Activated naive CD8-positive, alpha-beta T cell treated with anti-CD3 and anti-CD28 coated beads, Interleukin-2, amount 10 ng/mL, durations not matched to agents 7 days and 5 days (primary cell): ENCODE measurements at places on chromosomes 11 and 22. TPM values are rescaled to one million over a fixed set of nuclear protein-coding genes. Genes with fewer than 3 reads are reported as not detected.

- H3K4me1 ChIP-seq, result peaks cover 6% of the 10 kb centered on the region
- no peak overlapping the region for H3K27ac ChIP-seq
- no peaks in the 10 kb centered on the region for H3K36me3 ChIP-seq
These were observed 203.5 kb upstream of the MTNR1B start for GRCh38 chr11:92765965-92766371.

GRCh38 chr11:86175626-86176025, 68.9 kb upstream of the EED start:
- H3K4me1 ChIP-seq, result peaks cover 12% of the 10 kb centered on the region
- H3K27me3 ChIP-seq, result no peaks in the 10 kb centered on the region
- H3K4me3 ChIP-seq, result no peak overlapping the region
- H3K36me3 ChIP-seq, result peaks cover 1% of the 10 kb centered on the region
- H3K27ac ChIP-seq, result no peak overlapping the region

DNA sequence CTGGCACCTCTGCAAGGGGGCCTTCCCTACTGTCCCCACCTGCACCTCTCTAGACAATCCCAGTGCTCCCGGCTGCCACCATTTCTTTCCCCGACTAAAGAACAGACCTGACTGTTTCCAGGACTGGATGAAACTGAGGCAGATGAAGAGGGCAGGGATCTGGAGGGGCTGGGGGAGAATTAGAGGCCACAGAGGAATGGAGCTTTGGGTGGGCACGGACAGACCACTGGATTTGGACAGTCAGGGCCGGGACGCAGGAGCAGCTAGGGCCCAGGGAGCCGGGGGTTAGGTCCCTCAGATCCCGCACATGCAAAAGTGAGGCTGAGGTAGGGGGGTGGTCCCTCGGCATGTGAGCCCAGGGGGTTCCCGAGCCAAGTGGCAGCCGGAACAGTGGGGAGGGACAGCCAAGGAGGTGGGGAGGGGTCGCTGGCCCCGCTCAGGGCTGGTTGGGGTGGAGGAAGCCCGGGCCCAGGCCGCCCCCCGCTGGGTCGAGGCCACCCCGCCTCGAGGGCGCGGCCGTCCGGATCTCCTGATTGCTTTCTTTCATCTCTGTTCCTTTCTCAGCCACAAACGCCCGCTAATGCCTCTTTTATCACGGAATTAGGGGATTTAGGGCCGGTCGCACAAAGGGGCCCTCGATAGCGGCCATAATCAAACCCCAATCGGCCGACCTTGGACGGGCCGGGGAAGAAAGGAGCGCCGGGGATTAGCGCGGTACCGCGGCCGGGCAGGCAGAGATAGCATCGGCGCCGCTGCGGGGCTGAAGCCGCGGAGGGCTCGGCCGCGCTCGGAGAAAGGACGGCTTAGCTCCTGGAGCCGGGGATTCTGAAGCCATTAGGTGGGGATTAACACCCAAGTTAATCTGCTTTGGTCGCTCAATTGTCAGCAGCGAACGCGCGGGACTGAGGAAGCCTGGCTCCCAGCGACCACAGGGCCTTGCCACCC, 9.3 kb downstream of the SLC25A1 start:
- peak overlapping the region; percentile 60 for H3K4me3 ChIP-seq
- H3K4me1 ChIP-seq, result peaks cover 28% of the 10 kb centered on the region
- DNase-seq, result no peak
- H3K27me3 ChIP-seq, result peaks cover 49% of the 10 kb centered on the region
- H3K27ac ChIP-seq, result no peak overlapping the region
- no peaks in the 10 kb centered on the region for H3K36me3 ChIP-seq

DNA sequence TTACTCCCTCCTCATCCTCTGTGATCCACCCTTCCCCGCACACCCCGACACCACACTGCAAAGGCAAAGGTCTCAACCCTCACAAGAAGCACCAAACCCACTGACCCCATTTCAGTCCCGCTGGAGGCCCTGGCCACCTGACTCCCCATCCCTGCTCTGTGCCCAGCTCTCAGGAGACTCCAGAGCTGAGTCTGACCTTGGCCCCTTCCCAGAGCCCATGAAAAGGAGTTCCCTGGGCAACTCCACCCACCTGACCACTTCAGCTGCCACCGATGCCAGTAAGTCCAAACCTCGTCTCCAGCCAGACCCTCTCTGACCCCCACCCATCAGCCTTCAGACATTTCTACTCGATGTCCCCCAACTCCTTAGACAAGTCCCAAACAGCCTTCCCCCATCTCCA, 45.5 kb downstream of the ARRB1 start:
- no peak for DNase-seq
- peaks cover 5% of the 10 kb centered on the region for H3K4me1 ChIP-seq
- H3K36me3 ChIP-seq, result peaks cover 1% of the 10 kb centered on the region
- H3K4me3 ChIP-seq, result no peak overlapping the region
- H3K27me3 ChIP-seq, result no peaks in the 10 kb centered on the region

- no peak for DNase-seq
- peaks cover 17% of the 10 kb centered on the region for H3K27me3 ChIP-seq
- no peak overlapping the region for H3K27ac ChIP-seq
- no peak overlapping the region for H3K4me3 ChIP-seq
- H3K4me1 ChIP-seq, result peaks cover 21% of the 10 kb centered on the region
- H3K36me3 ChIP-seq, result peaks cover 7% of the 10 kb centered on the region
These were observed 3.3 kb upstream of the CRACR2B start for GRCh38 chr11:824292-824880.

DNA sequence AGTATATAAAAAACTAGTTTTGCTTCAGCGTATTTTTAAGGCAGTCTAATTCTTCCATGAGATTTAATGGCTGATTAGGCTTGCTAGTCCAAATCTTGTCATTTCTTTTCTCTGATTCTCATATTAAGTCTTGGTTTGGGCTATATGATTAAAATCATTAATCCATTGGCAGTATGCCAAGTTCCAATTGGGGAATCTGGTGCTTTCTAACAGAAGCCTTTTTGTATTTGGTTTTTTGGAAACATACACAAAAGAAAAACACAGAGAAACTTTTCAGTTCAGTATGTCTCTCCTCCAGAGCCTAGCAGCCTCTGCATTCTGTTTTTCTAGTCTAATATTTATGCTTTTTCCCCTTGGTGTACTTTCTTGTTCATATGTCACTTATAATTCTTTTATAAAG, 37.9 kb downstream of the SWAP70 start:
- DNase-seq, result no peak
- peaks cover 1% of the 10 kb centered on the region for H3K36me3 ChIP-seq
- no peaks in the 10 kb centered on the region for H3K27me3 ChIP-seq

DNA sequence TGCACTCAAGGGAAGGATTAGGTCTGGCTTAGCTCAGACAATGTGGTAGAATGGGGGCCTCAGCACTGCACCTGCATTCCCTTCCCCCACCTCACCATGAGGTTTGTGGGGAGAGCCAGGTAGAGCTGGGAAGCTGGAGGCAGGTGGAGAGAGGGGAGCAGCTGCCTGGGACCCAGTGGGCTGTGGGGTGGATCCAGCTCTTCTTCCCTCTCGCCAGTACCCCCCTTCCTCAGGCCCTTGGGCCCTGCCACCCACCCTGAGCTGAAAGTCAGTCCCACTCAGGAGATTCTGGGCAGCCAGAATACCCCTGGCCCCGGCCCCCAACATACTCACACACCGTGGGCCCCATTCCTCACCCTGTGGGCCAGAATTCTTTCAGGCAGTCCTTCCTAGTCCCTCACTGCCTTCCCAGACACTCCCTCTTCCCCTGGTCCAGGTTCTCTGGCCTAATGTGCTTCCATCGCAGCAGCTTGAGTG, 3.1 kb upstream of the POLD4 start:
- H3K27me3 ChIP-seq, result peaks cover 8% of the 10 kb centered on the region
- peaks cover 19% of the 10 kb centered on the region for H3K4me1 ChIP-seq
- peak overlapping the region; percentile 90 for H3K27ac ChIP-seq

DNA sequence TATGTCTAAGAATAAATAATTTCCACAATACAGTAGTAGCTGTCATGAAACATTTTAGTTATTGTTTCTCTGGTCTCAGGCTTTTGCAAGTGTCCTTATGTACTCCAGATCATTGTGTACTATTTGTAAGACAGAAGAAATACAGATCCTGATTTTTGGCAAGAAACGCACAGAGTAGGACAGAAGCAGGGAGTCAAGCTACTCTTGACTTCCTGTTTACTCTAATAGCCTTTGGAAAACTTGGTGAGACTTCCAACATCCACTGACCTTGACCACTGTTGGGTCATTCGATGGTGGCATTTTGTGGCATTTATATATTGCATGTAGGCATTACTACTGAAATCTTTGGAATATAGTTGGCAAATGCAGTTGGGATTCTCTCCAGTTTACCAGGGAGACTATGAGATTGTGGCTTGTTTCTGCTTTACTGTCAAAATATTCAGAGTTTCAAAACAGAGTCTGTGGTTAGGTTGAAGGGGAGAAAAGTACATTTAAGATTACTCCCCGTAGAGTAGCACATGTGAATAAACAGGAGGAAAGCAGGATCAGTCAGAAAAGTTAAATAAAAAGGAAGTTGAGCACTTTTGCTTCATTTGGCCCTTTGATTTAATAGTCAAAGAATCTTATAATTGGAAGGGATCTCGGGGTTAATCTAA, 726.1 kb upstream of the CCDC90B start:
- H3K4me3 ChIP-seq, result no peak overlapping the region
- no peaks in the 10 kb centered on the region for H3K36me3 ChIP-seq
- H3K27ac ChIP-seq, result no peak overlapping the region
- H3K4me1 ChIP-seq, result no peaks in the 10 kb centered on the region
- no peak for DNase-seq

DNA sequence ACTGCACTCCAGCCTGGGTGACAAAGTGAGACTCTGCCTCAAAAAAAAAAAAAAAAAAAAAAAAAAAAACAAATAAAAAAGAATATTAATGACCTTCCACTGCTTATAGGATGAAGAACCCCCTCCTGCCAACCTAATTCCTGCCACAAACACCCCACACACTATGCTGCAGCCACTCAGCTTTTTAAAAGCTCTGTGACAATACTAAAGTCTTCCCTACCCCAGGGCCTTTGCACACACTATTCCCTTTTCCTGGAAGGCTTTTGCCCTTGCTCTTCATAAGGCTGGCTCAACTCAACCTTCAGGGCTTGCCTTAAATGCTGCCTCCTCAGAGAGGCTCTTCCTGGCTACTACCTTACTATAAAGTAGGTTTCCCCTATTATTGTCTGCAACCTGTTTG, 10.8 kb upstream of the KCNJ11 start:
- no peak overlapping the region for H3K4me3 ChIP-seq
- no peaks in the 10 kb centered on the region for H3K36me3 ChIP-seq
- H3K4me1 ChIP-seq, result peaks cover 3% of the 10 kb centered on the region
- peaks cover 12% of the 10 kb centered on the region for H3K27me3 ChIP-seq
- H3K27ac ChIP-seq, result no peak overlapping the region

DNA sequence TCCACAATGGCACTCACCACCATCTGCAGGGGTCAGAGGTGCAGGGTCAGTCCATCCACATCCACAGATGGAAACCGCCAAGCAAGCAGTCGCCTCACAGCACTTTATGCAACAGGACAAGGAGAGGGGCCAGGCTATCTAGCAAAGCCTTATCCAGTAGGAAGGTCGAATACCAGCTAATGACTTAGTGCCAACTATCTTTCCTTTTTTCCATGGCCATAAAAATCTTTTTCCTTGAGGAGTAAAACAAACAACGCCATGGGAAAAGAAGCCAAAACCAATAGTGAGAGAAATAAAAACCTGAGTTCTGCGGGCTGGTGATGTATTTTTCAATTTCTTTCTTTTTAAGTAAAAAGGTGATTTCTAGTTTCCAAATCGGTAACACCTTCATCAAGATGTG, 8.2 kb downstream of the SNX19 start:
- no peak for DNase-seq
- H3K4me1 ChIP-seq, result no peaks in the 10 kb centered on the region
- no peaks in the 10 kb centered on the region for H3K27me3 ChIP-seq
- H3K27ac ChIP-seq, result no peak overlapping the region

- no peak for DNase-seq
- H3K4me1 ChIP-seq, result no peaks in the 10 kb centered on the region
- no peaks in the 10 kb centered on the region for H3K27me3 ChIP-seq
These were observed 222.3 kb downstream of the NTM start for GRCh38 chr11:131592734-131593133.

DNA sequence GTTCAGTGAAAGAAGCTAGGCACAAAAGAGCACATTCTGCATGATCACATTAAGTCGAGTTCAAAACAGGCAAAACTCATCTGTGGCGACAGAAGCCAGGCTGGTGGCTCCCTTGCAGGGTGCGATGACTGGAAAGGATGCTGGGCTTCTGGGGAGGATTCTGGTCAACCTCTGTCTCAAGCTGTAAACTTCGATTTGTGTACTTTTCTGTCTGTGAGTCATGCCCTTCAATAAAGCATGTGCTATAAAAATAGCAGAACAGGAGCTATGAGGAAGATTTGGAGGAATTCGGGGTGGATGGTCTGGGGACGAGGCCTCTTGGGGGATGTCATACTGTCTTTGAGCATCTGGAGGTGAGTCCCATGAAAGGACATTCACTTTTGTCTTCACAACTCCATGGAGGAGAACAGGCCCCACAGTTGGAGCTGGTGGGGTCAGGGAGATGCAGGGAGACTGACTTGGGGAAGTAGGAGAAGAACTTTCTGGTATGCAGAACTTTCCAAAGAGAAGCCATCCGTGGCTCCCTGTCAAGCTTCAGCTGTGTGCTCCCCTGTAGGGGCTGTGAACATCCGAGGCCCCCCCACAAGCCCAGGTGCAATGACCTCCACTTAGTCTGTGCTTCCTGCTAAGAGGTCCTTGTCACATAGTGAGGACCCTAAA, 77.8 kb upstream of the LINC01488 start:
- H3K27ac ChIP-seq, result no peak overlapping the region
- no peaks in the 10 kb centered on the region for H3K36me3 ChIP-seq
- peaks cover 28% of the 10 kb centered on the region for H3K27me3 ChIP-seq
- H3K4me3 ChIP-seq, result no peak overlapping the region
- no peak for DNase-seq
- H3K4me1 ChIP-seq, result peaks cover 4% of the 10 kb centered on the region

GRCh38 chr11:44018829-44019228, 29.0 kb upstream of the ACCSL start:
- no peak overlapping the region for H3K27ac ChIP-seq
- no peak for DNase-seq
- H3K4me3 ChIP-seq, result no peak overlapping the region
- H3K4me1 ChIP-seq, result no peaks in the 10 kb centered on the region

GRCh38 chr11:94557421-94557820, 9.7 kb upstream of the PIWIL4 start:
- no peak for DNase-seq
- no peak overlapping the region for H3K27ac ChIP-seq
- H3K4me1 ChIP-seq, result peaks cover 2% of the 10 kb centered on the region
- no peak overlapping the region for H3K4me3 ChIP-seq
- no peaks in the 10 kb centered on the region for H3K36me3 ChIP-seq

GRCh38 chr11:8263109-8263768, 439 bp downstream of the LMO1 start:
- H3K4me1 ChIP-seq, result peaks cover 6% of the 10 kb centered on the region
- no peaks in the 10 kb centered on the region for H3K36me3 ChIP-seq
- H3K4me3 ChIP-seq, result peak overlapping the region; percentile 60

GRCh38 chr11:118275176-118275575, 11.1 kb upstream of the MPZL2 start:
- DNase-seq, result no peak
- H3K27ac ChIP-seq, result no peak overlapping the region
- H3K27me3 ChIP-seq, result no peaks in the 10 kb centered on the region
- no peaks in the 10 kb centered on the region for H3K36me3 ChIP-seq

The GLYAT gene
- not detected for total RNA-seq

The ARFGAP3 gene
- 38.0 TPM for total RNA-seq

The TUG1 gene
- 94.7 TPM for total RNA-seq

The OR5B21 gene
- total RNA-seq, result 0.89 TPM

The TMEM191B gene
- 4.4 TPM for total RNA-seq

The BTG4 gene
- total RNA-seq, result not detected

The CHRM1 gene
- total RNA-seq, result not detected

The GRM5 gene
- not detected for total RNA-seq
